HT-29 (cell line): ENCODE measurements at places on chromosomes 7 and 10.
A peak's percentile ranks its signal among the peaks of the same experiment; 100 is the strongest.

DNA sequence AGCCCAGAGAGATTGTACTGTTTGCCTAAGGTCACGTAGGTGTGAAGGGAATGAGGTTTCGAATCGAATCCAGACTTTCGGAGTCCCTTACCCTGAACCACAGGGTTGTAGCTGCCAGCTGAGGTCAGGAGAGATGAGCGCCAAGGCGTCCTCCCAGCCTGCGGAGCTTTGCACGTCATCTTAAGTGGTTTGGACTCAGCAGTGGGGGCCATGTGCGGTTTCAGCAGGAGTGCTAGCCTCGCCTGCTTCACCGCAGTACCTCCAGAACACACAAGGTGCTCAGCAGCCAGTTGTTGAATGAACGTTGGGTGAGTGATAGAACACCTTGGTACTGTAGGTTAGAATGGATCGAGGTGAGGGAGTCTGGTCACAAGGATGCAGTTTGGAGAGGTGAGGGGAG lies 74.9 kb upstream of the PPIF start:
- DNase-seq: no peak

- no peak for DNase-seq
Measured at GRCh38 chr7:70416986-70417655, 714.8 kb upstream of the GALNT17 start.

GRCh38 chr7:158016180-158017097 lies 571.2 kb downstream of the PTPRN2 start:
- DNase-seq: no peak

DNA sequence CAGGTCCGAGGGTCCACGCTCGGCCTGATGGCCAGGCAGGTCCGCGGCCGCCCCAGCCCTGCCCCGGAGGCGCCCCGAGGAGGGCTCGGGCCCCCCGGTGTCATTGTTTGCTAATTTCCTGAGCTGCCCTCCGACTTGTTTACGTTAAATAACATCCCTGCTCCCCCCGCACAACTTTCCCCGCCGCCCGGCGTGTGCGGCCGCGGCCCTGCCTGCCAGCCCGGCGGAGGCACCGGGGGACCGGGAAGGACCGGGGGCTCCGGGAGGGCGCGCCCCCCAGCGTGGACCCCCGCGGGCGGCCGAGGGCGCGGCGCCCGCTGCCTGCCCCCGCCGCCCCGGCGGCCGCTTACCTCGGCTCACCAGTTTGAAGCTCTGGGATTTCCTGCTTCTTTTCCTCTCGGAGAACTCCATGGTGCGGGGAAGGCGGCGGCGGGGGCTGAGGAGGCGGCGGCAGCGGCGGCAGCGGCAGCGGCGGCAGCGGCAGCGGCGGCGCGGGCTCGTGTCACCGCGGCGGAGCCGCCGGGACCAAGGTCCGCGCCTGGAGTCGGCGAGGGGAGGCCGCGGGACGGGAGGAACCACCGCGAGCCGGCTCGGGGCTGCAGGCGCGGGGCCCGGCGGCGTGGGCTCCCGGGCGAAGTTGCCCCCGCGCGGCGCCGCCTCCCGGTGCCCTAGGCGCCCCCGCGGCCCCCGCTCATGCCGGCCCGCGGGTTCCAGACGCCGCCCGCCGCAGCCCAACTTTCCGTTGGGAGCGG lies 515 bp downstream of the BEND7 start:
- DNase-seq: no peak

GRCh38 chr10:30893208-30893607 lies 138.5 kb downstream of the ZNF438 start:
- no peak for DNase-seq

DNA sequence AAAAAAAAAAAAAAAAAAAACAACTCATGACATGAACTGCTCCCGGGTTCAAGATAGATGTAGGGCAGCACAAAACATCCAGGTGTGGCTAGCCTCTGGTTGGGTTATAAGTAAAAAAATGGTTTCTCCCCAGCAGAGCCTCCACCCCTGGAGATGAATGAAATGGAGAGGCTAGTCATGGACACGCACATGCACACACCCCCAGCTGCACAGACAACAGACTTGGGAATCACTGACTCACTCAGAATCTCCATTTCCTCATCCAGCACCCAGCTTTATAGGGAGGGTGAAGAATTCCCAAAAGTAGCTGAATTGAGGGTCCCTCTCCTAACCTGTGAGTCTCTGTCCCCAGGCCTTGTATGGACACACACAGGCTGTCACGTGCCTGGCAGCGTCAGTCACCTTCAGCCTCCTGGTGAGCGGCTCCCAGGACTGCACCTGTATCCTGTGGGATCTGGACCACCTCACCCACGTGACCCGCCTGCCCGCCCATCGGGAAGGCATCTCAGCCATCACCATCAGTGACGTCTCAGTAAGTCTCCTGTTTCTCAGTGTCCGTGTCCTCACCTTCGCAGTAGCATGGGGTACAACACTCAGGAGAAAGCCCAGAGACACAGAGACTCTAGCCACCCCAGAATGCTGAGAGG lies 35.0 kb upstream of the LRRC18 start:
- DNase-seq: no peak

DNA sequence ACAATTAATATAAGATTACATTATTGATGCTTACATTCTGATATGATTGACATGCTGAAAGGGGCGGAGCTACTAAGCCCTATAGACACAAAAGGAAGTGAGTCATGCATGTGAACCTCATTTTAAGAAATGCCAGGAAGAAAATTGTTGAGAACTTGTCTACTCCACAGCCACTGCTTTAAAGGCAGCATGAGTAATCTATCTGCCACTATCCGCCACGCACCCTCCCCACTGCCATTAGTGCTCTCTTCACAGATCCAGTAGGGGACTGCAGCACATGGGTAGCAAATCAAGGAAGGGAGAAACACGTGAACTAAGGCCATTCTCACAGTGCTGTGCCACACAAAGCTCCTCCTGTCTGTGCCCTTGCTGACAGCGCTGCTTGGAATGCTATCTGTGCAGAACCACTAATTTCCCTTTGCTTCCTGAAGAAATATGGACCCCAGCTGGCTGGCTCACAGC lies 524.8 kb downstream of the GRM8 start:
- DNase-seq: peak; percentile 51

DNA sequence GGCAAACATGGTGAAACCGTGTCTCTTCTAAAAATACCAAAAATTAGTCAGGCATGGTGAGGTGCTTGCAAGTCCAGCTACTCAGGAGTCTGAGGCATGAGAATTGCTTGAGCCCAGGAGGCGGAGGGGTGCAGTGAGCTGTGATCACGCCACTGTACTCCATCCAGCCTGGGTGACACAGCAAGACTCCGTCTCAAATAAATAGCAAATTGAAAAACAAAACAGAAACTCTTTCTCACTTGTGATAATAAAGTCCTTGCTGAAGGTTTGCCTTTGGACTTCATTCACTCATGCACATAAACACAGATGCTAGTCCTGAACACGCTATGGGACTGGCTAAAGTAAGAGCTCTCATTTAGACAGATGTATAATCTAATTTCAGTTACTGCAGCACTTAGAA lies 37.6 kb downstream of the ANK3 start:
- DNase-seq: no peak

- peak; percentile 39 for DNase-seq
Measured at GRCh38 chr7:64625114-64626082, 40.5 kb upstream of the ZNF107 start.

DNA sequence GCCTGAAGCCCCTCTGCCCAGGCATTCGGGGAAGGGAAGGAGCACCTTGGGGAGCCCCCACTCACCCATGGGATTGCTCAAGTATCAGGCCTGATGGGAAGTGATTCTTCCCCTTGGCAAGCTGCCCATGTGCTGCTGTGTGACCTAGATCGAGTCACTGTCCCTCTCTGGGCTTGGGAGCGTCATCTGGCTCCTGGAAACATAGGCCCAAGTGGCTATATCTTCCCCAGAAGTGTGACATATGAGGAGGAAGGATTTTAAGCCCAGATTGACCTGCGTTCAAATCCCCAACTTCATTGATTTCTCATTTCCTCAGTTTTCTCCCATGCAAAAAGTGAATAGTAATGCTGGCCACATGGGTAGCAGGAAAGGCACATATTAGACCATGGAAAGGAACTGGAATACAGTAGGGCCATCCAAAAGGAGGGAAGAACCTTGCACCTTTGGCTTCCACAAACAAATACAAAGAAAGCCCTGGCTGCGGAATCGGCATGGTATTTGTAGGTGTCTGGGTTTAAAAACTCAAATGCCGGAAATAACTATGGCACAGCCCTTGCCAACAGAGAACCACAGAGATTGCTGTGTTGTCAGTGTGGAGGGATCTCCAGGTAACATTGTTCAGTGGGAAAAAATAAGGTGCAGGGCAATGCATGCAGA lies 169.5 kb upstream of the ZMIZ1 start:
- DNase-seq: no peak

DNA sequence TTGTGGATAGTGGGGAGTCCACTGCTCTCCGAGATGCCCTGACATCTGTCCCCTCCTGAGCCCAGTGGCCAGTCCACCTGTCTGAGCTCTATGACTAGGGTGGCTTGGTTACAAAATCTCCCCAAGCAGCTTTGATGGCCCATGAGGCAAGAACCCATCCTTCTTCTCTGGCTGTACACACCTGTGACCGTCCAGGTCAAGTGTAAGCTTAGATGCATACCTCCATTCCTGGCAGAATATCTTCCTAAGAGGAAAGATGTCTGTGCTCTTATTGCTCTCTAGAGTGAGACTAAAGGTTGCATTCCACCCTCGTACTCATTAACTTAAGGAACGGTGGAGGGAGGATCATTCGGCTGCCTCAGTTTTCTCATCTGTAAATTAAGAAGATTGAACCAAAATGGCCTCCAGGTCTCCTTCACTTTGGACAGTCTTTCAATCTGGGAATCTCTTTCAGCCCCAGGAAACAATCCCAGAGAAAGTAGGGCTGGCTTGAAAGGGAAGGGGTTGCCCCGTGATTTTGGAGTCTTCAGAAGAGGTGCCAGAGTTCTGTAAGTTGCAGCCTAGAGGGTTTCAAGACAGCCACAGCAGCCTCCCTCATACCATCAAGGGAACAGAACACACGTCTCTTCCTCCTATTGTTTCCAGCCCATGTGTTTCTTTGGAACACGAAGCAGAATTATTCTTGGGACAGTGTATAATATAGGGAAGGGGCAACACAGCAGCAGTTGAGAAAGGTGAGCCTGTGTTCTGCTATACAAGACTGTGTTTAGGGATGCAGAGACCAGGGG lies 5.5 kb downstream of the HOXA4 start:
- DNase-seq: no peak

DNA sequence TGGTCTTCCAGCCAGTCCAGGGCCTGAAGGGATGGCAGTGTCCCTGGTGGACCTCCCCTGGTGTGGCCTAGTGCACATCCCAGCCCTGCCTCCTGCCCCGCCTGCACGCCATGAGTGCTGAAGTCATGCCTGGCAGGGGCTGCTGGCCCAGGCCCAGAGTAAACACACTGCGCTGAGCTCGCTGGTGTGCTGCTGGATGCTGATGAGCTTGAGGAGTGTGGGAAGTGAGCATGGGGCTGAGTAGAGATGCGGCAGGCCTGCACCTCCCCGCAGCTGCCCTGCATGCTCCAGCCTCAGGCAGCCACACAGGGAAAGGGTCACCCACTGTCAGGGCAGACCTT lies 43.2 kb downstream of the HTRA1 start:
- no peak for DNase-seq

GRCh38 chr10:102262744-102263370 lies 17.5 kb downstream of the GBF1 start:
- DNase-seq: no peak

DNA sequence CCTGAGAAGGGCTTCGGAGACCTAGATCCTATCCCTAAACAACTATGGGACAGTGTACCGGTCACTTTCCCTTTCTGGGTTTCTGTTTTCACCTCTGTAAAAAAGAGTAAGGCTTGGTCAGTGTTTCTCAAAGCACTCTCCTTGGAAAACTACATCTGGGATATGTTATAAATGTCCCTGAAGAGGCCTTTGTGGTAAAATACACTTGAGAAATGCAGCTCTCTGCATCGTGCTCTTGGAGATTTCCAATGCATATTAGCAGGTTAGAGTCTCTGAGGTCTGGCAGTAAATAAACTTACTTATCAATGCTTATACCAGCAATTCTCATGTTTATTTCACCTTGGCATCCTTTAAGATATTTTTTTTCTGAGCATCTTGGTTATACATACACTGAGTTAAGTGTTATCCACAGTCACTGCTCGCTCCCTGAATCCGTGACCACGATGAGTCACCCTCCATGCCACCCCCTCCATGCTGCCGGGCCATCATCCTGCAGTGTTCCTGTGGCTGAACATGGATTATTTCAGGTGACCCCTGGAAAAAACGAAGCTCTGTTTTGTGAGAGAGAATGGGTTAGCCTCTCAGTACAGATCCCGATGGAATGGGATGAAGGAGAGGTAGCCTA lies 3.3 kb upstream of the TBXAS1 start:
- no peak for DNase-seq

DNA sequence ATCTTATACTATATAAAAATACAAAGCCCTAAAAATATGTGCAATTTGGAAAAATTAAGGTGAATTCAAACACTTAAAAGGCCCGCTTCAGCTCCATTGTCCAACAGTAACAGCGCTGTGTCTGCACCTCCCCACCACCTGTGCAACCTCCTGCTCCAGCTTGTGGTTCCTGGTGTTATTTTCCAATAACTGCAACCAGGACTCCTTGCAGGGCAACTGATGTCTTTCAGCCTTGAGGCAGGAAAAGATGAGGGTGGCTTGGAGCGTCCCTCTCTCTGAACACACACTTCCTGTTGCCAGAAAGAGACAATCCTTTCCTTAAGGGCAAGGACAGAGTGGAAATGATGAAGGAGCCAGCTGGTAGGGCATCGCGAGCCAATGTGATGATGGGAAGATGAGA lies 336.0 kb downstream of the GLRX3 start:
- no peak for DNase-seq

DNA sequence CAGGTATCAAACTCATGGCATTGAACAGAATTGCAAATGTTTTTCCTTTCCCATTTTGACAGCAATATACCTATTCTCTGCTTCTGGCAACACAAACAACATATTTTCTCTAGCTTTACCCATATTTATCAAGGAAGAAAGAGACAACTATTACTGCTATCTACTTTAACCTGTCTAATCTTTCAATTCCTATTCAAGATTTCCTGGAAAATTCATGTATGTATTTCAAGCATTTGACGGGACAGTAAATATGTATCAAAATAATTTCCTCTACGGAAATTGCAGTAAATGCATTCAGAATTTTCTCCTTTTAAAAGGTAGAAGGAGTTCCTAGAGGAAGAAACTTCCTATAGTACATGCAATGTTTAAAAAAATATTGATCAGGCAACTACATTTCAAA lies 179.3 kb upstream of the LRRN3 start:
- no peak for DNase-seq

DNA sequence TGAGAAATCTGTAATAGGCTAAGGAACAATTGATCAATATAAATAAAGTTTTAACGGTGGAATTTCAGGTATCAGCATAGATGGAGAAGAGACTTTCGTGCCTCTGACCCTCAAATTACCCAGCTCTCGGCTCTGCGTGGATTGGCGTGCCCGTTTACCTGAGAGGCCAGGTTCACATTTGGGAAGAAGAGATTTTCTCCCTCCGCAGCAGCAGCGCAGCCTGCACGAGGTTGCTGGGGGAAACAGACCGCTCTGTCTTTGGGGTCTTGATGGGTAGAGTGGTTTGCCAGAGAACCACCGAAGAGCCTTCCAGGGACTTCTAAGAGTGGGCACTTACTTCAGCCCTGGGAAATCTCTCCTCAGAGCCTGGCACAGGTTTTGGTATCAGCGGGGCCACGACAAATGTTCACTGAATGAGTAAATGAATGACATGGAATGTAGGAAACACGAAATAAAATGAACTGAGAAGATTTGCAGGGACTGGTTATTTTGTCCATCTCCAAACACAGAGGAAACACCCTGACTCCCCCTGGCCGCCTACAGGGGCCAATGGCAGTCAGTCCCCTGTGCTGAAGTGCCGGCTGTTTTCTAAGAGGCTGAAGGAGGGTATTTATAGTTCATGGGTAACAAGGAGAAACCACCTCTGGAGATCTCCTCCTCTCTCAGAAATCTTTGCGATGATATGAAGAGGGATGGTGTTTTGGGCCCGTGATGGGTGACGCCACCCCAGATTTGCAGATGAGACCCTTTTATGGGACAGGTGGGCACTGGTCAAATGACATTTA lies 338.5 kb downstream of the ADARB2 start:
- DNase-seq: no peak
